ENCODE measurements at places on chromosomes 1 and 21. TPM values are rescaled to one million over a fixed set of nuclear protein-coding genes. Genes with fewer than 3 reads are reported as not detected.

The GFI1 gene
- 0.85 TPM for total RNA-seq

The ATAD3A gene
- total RNA-seq = 19.4 TPM

DNA sequence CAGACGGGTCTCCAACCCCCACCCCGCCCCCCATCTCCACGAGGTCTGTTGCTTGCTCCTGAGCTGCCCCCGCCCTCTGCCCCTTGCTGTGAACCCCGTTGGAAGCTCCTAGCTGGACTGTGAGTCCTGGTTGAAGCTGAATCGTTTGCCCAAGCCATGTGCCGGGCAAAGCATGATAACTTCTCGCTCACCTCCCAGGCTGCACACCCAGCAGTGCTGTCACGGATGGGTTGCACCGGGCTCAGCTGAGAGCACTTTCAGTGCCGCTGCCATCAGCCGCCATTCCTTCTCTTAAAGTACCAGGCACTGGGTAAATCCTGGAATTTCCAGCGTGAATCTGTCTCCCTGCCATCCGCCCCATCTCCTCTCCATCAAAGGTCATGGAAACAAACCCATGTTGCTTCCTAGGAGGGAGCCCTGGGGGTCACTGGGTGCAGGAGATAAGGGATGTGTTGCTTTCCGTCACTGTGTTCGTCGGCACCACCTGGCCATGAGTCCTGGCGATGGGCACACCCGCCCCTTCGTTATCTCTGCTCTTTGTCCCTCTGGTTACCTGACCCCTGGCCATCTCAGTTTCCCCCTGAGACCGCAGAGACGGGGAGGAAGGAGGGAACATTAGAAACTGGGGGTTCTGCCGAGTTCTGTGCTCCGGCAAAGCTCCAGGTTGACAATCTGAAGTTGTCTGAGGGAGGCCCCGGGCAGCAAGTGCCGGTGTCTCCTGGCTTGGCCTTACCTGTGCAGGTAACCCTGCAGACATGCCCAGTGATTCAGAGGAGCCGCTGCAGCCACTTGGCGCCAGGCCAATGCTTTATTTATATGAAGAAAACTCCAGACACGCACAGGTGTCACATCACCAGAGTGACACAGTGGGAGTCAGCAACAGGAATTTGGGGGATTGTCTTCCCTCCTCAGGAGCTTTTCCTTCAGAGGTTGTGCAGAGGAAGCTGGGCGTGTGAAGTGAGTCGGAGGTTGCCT is 2.7 kb downstream of the PDE9A start:
- DNase-seq = no peak

DNA sequence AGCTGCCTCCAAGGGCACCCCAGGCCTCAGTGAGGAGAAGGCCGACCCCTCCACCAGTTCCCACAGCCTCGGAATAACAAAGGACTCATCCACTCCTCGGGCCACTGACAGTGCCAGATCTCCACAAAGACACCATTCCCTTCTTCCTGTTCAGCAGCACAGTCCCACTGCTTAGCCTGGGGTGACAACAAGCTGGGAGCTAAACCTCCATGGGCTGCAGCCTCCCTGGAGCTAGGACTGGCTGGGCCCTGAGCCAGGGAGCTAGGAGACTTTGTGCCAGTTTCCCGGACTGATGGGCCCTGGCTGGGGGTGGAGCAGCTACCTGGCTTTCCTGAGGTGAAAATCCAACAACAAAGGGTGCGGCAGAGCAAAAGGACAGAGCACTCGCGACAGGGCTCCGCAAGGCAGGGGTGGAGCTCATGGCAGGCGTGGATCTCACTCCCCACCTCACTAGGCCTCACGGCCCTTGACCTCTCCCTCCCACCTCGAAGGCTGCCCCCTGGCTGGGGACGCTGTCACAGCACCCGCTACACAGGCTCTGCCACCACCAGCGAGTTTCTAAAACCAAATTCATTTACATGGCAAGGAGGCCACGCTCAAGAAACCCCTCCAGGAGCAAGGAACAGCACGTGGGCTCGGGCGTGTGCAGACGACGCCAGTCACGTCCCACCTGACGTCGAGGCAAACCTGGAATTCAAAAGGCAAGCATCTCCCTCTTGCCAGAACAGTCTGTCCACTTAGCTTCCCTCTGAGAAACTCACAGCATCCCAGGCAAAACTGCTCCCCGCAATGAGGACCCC is 13.8 kb downstream of the SLC35E2B start:
- no peak for DNase-seq

DNA sequence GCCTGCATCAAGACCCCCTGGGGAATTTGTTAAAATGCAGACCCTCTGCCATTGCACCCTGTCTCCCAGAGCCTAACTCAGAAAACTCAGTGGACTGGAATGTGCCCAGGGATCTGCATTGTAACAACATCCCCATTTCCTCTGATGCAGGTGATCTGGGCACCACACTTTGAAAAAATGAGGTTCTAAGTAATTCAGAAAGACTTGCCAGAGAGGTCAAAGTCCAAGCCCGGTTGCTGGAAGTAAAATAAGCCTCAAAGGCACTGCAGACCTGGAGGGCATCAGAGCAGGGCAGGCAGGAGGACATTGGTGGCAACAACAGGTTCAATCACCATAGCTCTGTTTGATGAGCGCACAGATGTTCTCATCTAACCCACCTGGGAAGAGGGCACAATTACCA is 90.7 kb downstream of the SYT2 start:
- DNase-seq = no peak
